ENCODE measurements at places on chromosomes 12 and 14.
A peak's percentile ranks its signal among the peaks of the same experiment; 100 is the strongest.

- H3K27ac ChIP-seq, result no peak overlapping the region
- H3K4me1 ChIP-seq, result no peaks in the 10 kb centered on the region
- no peaks in the 10 kb centered on the region for H3K27me3 ChIP-seq
- H3K4me3 ChIP-seq, result no peak overlapping the region
- H3K36me3 ChIP-seq, result no peaks in the 10 kb centered on the region
- no peak for DNase-seq
Observed at GRCh38 chr14:68603533-68604360, 189.1 kb downstream of the ZFP36L1 start.

DNA sequence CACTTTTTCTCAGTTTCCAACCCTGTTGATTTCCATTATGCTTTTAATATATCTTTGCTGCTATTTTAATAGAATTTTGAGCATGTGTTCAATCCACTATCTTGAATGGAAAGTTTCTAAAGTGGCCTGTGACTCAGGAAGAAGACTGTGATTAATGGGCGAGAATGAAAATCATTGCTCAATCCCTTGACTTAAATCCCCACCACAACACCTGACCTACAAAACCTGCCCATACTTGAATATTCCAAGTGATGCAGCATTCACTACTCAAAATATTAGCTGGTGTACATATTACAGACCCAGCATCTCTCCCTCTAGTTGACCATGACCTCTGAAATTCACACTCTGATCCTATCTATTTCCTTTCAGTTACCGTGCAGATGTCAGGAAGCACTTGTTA is 1.3 kb upstream of the OAS3 start:
- H3K4me1 ChIP-seq, result no peaks in the 10 kb centered on the region
- H3K27ac ChIP-seq, result no peak overlapping the region
- H3K4me3 ChIP-seq, result no peak overlapping the region

DNA sequence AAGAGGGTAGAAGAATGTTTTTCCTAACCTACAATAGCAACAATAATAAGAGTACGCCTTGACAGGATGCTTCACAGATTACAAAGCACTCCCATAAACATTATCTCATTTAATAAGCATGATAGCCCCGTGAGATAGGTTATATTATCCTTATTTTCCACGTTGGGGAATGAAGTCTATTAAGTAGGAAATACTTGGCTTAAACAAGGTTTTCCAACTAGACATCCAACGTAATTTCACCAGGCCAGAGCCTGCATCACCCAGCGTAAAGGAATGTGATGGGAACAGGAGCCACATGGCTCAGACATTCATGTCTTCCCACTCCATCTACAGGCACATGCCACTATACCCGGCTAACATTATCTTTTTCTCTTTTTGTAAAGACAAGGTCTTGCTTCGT is 223.4 kb upstream of the AMIGO2 start:
- H3K4me3 ChIP-seq, result no peak overlapping the region
- H3K4me1 ChIP-seq, result no peaks in the 10 kb centered on the region
- no peaks in the 10 kb centered on the region for H3K36me3 ChIP-seq
- H3K27ac ChIP-seq, result no peak overlapping the region
- DNase-seq, result no peak

GRCh38 chr12:54298904-54299303 is 1.9 kb downstream of the NFE2 start:
- DNase-seq, result no peak
- peaks cover 9% of the 10 kb centered on the region for H3K4me1 ChIP-seq
- no peak overlapping the region for H3K4me3 ChIP-seq
- H3K27me3 ChIP-seq, result peaks cover 7% of the 10 kb centered on the region

GRCh38 chr14:91396013-91396660 is 21.5 kb downstream of the CCDC88C start:
- no peaks in the 10 kb centered on the region for H3K36me3 ChIP-seq
- H3K4me3 ChIP-seq, result no peak overlapping the region
- H3K27ac ChIP-seq, result peak overlapping the region; percentile 49
- H3K4me1 ChIP-seq, result peaks cover 39% of the 10 kb centered on the region

GRCh38 chr14:87767567-87767901 is 225.4 kb downstream of the GALC start:
- H3K4me3 ChIP-seq, result no peak overlapping the region
- H3K27me3 ChIP-seq, result no peaks in the 10 kb centered on the region
- H3K36me3 ChIP-seq, result peaks cover 20% of the 10 kb centered on the region
- no peaks in the 10 kb centered on the region for H3K4me1 ChIP-seq
- no peak overlapping the region for H3K27ac ChIP-seq

GRCh38 chr12:100608776-100609175 is 35.3 kb downstream of the GAS2L3 start:
- H3K4me1 ChIP-seq, result no peaks in the 10 kb centered on the region
- H3K36me3 ChIP-seq, result peaks cover 16% of the 10 kb centered on the region
- DNase-seq, result no peak
- no peaks in the 10 kb centered on the region for H3K27me3 ChIP-seq

- H3K36me3 ChIP-seq, result no peaks in the 10 kb centered on the region
- H3K4me1 ChIP-seq, result no peaks in the 10 kb centered on the region
- DNase-seq, result peak; percentile 27
- no peak overlapping the region for H3K27ac ChIP-seq
- H3K4me3 ChIP-seq, result no peak overlapping the region
- no peaks in the 10 kb centered on the region for H3K27me3 ChIP-seq
Observed at GRCh38 chr14:105257464-105257863, 9.1 kb downstream of the BTBD6 start.

- peaks cover 32% of the 10 kb centered on the region for H3K36me3 ChIP-seq
- H3K27ac ChIP-seq, result no peak overlapping the region
- no peaks in the 10 kb centered on the region for H3K27me3 ChIP-seq
- no peaks in the 10 kb centered on the region for H3K4me1 ChIP-seq
- H3K4me3 ChIP-seq, result peak overlapping the region; percentile 76
Observed at GRCh38 chr12:45732250-45732649, 2.7 kb downstream of the ARID2 start.

- H3K27ac ChIP-seq, result no peak overlapping the region
- peaks cover 19% of the 10 kb centered on the region for H3K36me3 ChIP-seq
- DNase-seq, result no peak
- H3K4me3 ChIP-seq, result no peak overlapping the region
Observed at GRCh38 chr14:83461521-83461920, 1927.9 kb upstream of the SEL1L start.

GRCh38 chr12:34021071-34021470 is 1.2 kb upstream of the ALG10 start:
- H3K27ac ChIP-seq, result no peak overlapping the region
- H3K4me1 ChIP-seq, result no peaks in the 10 kb centered on the region
- H3K36me3 ChIP-seq, result no peaks in the 10 kb centered on the region
- no peaks in the 10 kb centered on the region for H3K27me3 ChIP-seq

DNA sequence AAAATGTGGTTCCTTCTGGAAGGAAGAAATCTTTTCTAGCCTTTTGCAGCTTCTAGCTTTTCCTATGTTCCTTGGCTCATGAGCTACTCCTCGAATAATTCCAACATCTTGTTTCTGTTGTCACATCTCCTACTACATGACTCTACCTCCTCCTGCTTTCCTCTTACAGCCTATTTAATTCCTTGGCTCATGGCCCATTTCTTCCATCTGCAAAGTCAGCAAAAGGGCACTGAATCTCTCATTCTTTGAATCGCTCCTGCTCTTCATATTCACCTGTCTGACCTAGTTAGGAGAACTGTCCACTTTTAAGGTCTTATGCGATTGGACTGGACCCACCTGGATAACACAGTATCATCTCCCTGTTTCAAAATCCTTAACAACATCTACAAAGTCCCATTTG is 15.8 kb downstream of the PRKD1 start:
- no peak overlapping the region for H3K4me3 ChIP-seq
- H3K27me3 ChIP-seq, result no peaks in the 10 kb centered on the region
- no peaks in the 10 kb centered on the region for H3K4me1 ChIP-seq
- peaks cover 2% of the 10 kb centered on the region for H3K36me3 ChIP-seq
- H3K27ac ChIP-seq, result no peak overlapping the region

DNA sequence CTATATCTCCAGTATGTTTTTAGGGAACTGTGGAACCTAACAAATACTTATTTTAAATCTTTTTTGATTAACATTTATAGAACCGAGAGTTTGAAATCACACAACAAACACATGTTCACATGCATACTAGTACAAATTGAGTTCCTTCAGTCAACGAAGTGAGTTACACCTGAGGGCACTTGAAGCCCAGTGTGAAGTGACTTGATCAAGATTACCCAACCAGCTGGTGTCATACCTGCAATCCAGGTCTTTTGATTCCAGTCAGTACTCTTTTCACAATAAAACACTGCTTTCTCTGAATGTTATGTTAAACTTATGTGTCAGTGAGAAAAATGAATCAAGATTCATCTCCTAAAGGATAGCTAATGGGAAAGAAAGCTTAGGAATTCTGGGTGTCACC is 35.2 kb downstream of the VRK1 start:
- no peaks in the 10 kb centered on the region for H3K27me3 ChIP-seq
- DNase-seq, result no peak
- H3K27ac ChIP-seq, result no peak overlapping the region
- H3K4me3 ChIP-seq, result no peak overlapping the region
- peaks cover 17% of the 10 kb centered on the region for H3K36me3 ChIP-seq

- H3K4me3 ChIP-seq, result no peak overlapping the region
- H3K36me3 ChIP-seq, result no peaks in the 10 kb centered on the region
- no peak for DNase-seq
- H3K27me3 ChIP-seq, result no peaks in the 10 kb centered on the region
Observed at GRCh38 chr12:59055204-59055860, 135.0 kb upstream of the LRIG3 start.
